Stimulated activated CD8-positive, alpha-beta memory T cell treated with anti-CD3 and anti-CD28 coated beads, Interleukin-4, amount 100 ng/mL, for 24 hours (primary cell): ENCODE measurements at places on chromosomes 5 and 9.

DNA sequence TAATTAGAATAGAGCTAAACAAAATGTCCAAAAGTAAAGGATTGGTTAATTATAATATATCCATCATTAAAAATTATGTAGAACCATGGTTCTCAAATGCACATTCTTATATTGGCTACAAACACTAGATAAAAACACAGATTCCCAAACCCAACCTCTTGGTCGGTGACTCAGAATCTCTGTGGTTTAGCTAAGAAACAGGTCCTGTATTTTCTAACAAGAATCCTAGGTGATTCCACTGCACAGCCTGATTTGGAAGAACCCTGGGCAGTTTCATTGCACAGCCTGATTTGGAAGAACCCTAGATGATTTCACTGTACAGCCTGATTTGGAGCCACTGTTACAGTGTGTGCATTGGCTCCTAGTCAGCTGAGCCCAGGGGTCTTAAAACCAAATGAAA, 67.9 kb downstream of the KIAA1958 start:
- no peak for DNase-seq

DNA sequence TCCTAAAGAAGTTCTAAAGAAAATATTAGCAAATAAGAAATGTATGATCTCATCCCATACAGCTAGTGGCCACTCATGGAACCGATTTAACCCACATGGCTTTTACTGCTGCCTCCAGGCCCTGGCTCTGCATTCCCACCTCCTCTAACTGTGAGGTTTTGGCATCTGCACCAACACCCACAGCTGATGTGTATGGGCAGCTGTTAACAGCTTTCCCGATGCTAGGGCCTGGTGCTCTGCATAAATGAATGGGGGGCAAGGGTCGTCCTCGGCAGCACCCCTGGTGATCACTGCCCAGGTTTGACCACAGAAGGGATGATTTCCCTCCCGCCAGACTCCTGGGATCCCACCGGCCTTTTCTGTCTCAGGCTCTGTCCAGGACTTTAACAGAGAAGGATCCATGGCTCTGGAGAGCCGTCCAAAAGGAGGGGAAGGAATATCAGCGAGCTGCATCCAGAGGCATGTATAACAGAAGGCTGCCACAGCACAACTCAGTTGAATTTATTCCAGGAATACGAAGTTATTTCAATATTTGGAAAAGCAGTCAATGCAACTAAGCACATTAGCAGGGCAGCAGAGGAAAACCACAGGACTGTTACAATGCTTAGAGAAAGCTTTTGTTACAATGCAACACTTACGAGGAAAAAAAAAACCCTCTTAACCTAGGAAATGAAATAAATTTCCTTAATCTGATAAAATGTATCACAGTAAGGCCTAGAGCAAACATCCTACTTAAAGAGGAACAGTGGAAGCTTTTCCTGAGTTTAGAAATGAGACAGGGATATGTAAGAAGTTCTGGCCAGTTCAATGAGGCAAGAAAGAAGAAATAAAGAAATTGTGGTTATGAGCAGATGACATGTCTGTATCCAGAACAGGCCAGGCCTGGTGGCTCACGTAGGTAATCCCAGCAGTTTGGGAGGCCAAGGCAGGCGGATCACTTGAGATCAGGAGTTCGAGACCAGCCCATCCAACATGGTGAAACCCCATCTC, 63.1 kb downstream of the NACC2 start:
- no peak for DNase-seq

DNA sequence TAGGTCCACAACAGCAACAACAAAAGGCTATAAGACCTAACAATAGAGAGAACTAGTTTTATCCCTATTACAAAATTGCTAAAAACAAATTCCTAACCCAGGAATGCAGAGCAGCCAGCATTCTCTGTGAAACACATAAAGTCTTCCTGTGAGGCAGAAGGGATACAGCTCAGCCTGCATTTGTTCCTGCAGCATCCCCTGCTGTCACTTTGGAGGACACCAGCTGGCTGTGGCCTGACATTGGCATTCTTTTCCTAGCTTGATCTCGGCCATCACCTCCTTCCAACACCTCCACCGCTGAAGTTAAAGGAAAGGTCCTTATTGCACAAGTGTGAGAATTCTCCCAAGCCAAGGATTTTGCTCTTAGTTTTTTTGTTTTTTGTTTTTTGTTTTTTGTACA, 186.1 kb downstream of the SNCAIP start:
- DNase-seq = no peak

DNA sequence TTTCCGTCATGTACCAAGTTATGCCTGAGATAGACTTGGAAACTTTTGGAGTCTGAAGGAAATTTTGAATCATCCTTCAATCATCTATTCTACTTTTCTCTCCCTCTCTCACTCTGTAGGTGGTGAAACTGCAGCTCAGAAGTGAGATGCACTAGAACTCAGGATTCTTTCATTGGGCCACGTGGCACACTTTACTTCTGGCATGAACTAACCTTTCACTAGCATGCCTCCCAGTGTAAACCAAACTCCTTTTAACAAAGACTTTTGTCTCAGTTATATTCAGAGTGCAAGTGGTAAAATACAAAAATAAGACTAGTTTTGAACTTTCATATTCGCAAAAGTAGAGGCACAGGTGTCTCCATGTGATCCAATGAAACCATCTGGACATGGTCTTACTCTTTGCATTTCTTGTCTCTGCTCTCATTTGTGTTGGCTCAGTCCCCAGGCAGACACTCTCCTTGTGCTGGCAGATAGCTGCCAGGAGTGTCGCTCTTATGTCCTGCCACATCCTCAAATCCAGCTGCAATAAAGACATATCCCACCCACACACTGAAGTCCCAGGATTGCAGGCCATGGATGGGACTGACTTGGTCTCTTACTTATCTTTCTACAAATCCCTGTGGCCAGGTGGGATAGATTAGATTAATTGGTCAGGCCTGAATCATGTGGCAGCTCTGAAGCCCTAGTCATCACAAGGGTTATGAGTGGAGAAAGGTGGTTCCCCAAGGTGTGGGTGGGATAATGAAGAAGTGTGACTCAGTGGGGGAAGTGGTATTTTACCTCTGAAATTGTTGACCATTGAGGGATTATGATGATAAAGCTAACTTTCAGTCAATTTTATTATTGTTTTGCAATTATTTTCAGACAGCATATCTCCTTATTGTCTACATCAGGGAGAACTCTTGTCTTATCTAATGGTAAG, 267.5 kb downstream of the GABRB2 start:
- DNase-seq = no peak

DNA sequence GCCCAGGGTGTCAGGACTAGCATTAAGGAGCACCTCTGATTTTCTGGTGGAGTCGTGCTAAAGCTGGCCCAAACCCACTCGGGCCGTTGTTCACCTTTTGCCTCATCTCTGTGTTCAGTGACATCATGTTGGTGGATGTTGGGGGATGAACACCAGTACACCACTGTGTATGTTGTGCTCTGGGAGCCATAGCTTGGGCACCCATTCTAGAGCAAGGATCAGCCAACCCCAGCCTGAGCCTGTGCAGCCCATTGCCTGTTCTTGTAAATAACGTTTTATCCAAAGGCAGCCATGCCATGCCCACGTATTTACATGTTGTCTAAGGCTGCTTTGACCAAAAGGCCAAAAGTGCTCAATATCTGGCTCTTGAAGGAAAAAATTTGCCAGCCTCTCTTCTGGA, 245.6 kb downstream of the FANCC start:
- DNase-seq = no peak

GRCh38 chr5:32572778-32573480, 12.4 kb upstream of the SUB1 start:
- no peak for DNase-seq

GRCh38 chr5:59562756-59563389, 330.7 kb downstream of the PDE4D start:
- DNase-seq = no peak

GRCh38 chr5:124713595-124713994, 32.8 kb downstream of the ZNF608 start:
- DNase-seq = no peak

DNA sequence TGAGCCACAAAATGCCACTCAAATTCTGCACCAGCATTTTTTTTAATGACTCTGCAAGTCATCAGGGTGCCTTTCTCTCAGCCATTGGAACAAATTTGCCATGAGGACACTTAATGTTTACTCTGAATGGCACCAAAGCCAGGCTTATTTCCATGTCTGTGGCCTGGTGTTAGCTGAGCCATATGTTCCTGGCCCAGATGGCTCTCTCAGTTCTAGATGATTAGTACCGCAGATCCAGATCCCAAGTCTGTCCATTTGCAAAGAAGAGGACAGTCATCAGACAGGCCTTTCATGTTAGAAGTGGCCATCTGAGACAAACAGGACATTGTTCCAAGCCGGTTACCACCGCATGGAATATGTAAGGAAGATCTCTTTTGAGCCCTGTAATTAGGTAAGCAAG, 70.3 kb downstream of the INSYN2B start:
- no peak for DNase-seq

DNA sequence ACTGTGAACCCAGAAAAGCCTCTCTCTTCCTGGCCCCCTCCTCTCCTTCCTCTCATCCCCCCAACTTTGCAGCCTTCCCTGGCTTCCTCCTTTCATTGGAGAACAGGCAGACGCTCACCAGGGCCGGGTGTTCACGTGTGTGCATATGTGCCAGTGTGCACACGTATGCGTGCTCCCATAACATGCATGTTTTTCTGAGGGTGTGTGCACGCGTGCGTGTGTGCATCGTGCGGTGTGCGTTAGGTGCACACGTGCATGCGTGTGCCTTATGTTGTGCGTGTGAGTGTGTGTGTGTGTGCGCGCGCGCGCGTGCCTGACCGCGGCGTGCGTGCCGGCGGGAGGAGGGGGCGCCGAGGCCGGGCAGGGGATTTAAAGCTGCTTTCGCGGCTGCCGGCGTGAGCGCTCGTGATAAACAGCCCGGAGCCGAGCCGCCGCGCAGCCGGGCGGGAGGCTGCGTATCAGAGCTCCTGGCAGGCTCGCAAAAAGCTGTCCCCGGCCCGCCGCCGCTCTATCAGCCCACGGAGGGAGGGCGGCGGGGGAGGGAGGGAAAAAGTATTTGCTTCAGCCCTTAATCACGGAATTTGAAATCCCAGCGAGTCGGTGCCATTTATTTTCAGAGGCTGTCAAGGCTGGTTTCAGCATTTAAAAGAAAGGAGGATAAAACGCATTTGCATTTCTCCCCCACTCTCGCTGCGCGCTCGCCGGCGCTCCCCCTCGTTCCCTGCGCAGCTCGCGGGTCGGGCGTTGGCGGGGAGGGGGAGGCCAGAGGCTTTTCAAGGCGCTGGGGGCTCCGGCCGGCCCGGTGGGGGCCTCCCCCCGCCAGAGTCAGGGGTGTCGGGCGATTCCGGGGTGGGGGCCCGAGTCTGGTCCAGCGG, 183.9 kb downstream of the C9orf50 start:
- no peak for DNase-seq
